Posterior cingulate gyrus (tissue), 11 donors: ENCODE measurements at places on chromosomes 1 and 21.

DNA sequence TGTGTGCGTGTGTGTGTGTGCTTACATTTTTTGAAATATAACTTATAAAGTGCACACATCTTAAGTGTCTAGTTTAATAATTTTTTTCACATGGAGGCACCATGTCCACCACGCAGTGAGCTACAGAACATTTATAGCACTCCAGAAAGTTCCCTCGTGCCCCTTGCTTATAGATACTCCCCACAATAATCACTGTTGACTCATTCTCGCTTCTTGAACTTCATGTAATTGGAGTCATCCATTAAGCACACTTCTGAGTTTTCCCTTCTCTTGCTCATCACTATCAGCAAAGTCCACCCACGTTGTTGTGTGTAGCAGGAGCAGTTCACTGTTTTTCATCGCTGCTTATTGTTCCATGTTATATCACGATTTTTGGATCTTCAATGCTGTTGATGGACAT is 78.4 kb upstream of the DISP3 start:
- DNase-seq: no peak

DNA sequence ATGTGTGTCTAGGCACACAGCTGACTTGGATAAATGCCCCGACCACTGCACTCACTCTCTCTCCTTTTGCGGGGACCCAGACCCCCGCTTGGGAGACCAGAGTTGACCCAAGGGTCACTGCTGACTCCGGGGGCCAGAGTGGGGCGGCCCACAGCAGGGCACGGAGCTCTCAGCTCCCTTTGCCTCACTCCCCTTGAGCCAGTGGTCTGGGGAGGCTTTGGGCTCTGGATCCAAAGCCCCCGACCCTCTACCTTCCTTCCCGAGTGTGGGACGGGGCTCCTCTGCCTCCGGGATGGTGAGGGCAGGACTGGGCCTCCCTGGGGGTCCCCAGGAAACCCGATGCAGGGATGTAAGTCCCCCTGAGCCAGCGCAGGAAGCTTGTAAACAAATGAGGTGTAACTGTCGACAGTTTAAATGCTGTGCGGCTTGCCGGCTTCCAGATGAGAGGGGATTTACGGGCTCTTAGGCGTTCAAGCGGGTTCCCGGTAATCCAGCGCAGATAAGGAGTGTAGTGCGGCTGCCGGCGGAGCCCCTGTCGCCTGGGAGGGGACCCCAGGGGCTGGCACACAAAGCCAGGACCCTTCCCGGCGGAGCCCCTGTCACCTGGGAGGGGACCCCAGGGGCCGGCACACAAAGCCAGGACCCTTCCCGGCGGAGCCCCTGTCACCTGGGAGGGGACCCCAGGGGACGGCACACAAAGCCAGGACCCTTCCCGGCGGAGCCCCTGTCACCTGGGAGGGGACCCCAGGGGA is 7.4 kb downstream of the ACTRT2 start:
- DNase-seq: no peak

GRCh38 chr1:36884029-36884701 is 150.2 kb downstream of the GRIK3 start:
- DNase-seq: no peak

GRCh38 chr1:68745451-68745850 is 248.6 kb upstream of the DEPDC1 start:
- no peak for DNase-seq

GRCh38 chr21:45254460-45254930 is 33.2 kb downstream of the POFUT2 start:
- no peak for DNase-seq

GRCh38 chr21:15515908-15516307 is 213.9 kb upstream of the USP25 start:
- no peak for DNase-seq

DNA sequence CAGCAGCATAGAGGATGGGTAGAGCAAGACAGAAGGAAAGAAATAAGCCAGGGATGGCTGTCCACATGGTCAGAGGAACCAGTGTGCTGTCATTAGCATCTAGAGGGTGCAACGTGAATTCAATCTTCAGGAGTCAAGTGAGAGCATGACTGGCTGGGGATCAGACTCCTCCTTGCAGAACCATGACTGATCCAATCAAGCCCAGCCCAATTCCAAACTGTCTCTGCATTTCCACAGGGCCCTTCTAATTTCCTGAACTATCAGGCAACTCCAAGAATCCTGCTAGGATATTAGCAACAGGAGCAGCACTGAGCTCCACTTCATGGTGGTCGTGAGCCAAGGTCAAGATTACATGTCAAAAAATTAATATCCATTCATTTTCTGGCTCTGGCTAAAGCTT is 166.8 kb upstream of the CAMK1G start:
- DNase-seq: no peak

DNA sequence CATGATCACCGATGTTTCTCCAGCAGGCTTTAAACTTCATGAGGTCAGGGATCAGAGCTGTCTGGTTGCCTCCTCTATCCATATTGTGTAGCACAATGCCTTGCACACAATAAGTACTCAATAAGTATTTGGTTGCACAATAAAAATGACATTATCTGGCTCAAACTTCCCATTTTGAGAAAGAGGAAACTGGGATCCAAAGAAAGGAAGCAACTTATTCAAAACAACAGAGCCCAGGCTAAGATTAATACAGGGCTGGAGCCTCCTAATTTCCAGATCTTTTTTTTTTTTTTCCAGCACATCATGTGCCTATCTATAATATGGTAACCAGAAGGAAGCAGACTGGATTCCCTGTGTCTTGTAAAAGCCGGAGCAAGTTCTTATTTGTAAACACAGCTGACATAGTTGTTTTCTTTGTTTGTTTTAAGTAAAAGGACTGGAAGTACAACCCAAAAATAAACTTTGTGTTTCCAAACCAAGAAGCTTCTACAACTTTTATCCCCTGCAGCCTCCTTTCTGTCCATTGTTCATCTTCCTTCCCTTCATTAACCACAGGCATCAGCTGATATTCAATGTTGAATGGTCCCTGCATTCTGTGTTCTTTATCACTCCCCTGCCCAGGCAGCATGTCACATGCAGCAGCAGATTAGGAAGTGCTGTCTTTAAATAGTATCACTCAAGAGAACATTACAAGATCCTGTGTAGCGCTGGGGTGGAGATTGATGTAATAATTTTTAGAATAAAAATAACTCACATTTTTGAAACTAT is 71.2 kb upstream of the HOOK1 start:
- no peak for DNase-seq

GRCh38 chr1:34708106-34708505 is 46.7 kb upstream of the GJB5 start:
- DNase-seq: no peak

GRCh38 chr1:87449348-87449963 is 120.8 kb downstream of the LMO4 start:
- DNase-seq: no peak

DNA sequence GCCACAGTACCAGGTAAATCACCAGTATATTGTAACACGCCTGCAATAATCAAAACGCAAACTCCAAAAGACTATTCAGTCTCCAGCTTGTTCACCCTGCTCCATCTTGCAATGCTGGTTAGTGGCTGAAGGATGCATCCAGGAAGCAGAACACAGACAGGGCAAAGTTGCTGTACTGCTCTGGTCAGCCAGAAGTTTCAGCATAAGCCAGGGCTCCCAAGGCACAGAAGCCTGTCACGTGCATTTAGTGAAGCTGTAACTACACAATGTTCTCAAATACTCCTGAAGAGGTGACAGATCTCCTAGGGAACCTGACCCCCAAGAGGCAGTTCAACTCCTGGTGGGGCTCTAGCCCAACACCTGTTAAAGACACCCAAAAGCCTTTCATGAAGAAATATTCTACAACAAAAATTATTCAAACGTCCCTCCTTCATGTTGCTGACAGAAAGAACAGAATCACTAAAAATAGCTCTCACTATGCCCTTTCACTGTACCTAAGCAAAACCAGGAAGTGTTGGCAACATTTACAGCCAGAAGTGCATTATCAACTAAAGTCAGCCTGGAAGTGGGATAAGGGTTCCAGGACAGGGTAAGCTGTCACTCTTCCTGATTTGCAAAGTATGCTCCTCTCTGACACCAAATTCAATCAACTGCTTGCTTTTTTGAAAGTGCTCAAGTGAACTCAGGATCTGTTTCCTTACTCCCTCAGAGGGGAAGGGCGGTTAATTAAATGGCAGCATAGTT is 52.1 kb downstream of the SLC35D1 start:
- no peak for DNase-seq

DNA sequence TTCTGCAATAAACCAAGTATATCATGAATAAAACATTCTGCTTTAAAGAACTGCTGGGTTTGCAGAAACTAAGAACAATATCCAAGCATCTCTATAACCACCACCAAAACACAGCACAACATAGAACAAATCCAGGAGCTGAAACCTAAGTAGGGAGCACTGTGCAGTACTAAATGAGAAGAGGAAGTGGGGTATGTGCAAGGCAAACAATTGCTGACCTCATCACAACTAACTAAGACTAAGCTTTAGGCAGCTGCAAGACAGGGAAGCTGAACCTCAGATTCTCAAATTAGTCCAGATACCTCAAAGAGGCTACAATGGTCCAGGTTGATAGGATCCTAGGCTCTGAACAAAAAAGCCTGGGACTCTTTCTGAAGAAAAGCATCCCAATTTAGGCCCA is 172.6 kb downstream of the SLC44A5 start:
- DNase-seq: no peak

- no peak for DNase-seq
These were observed 137.7 kb upstream of the SMYD2 start for GRCh38 chr1:214143006-214143992.

GRCh38 chr21:44977616-44978340 is 37.9 kb downstream of the SLX9 start:
- DNase-seq: no peak

DNA sequence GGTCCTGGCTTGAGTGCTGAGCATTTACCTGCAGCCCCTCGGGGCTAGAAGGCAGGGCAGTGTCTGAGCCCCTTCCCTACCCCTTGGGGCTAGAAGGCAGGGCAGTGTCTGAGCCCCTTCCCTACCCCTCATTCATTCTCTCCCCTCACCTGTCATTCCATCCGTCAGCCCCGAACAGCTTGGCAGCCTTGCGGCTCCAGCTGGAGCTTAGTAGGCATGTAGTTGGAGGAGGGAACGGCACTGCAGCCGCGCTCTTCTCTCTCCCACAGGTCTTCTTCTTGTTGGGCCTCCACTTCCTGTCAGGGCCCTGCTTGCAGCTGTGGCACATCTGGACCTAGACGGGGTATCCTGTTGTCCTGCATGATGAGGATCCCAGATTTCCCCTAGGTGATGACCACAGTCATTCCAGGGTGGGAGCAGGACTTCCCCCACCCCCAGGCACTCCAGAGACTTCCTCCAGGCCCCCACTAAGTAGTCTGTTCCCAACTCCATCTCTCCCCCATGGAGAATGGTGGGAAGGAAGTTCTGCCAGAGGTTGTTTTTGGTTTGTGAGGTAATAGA is 22.2 kb downstream of the MAPKAPK2 start:
- DNase-seq: no peak

GRCh38 chr21:42608446-42608845 is 45.0 kb upstream of the PDE9A start:
- DNase-seq: no peak

DNA sequence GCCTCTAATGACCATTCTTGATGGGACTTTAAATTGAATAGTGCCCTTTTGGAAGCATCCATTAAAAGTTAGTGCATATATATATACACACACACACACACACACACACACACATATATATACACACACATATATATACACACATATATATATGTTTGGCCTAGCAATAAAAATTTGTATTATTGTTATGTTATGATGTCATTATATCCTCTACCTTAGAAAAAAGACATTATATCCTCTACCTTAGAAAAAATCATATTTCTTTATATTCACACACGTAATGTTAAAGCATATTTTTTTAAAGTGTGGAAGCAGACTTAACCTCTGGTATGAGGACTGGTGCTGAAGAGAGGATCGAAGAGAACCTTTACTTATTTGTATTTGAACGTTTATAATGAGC is 43.3 kb downstream of the EBNA1BP2 start:
- no peak for DNase-seq

GRCh38 chr1:30586671-30587070 is 136.7 kb downstream of the MATN1 start:
- DNase-seq: no peak

DNA sequence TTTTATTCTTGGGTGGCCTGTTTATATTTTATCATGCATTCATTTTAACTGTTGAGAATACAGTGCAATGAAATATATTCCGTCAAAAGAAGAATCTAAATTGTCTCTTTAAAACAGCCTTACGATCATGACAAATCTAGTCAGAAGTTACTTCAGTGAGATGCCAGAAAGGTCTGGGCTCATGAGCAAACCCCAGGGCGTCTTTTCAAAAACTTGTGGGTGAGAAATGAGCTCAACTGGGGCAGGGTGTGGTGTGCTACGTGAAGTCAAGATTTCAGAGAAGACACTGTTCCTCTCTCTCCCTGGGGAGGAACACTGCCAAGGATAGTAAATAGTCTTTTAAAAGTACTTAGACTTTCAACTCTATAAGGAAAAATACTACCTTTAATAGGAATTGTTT is 13.4 kb upstream of the UAP1 start:
- no peak for DNase-seq

DNA sequence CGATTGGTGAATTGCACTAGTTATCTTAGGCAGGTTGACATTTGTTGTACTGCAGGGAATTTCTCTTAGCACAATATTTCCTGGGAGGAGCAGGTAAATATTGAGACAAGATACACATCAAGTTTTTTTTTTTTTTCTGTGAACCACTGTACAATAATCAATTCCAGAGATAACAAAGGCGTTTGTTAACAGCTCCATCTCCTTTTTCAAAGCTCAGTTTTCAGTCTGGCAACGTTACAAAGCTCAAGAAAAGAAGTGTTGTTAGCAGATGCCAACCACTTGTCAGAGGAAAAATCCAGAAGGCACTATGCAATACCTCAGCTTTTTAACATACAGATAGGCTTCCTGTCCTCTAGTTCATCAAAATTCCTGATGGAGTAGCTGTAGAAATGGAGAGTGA is 40.9 kb upstream of the DAB1 start:
- DNase-seq: no peak

DNA sequence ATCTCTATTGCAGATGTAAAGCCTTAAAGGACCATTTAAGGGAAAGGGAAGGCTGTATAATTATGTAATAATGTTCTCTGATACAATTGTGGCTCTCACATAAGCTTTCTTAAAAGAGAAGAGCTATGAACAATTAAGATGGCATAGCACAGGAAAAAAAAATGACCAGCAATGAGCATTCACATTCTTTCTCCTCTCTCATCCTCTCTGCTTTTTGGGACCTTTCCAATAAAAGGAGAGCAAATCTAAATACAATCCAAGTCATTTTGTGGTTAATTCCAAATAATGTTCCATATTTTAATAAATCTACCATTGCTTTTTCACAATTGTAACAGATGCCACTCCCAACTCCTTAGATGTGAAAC is 23.5 kb downstream of the SMYD3 start:
- DNase-seq: no peak

- DNase-seq: no peak
These were observed 504.9 kb downstream of the OMA1 start for GRCh38 chr1:58041621-58042020.

DNA sequence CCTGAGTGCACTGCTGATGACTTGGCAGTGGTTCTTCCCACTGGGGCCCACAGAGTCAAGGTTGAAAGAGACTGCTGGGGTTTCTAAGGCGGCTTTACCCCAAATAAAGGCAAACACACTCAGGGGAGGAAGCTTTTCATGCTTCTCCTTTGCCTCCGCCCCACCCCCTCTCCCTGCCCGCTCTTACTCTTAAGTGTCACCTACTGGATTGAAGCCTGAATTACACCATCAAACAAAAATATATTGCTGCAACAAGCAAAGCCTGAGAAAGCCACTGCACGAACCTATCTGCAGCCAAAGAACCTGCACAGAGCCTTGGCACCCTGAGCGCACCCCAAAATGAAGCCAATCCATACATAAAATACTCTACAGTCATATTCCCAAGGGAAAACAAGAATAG is 63.1 kb downstream of the PTGFR start:
- DNase-seq: no peak
